ENCODE measurements at places on chromosomes 1 and 21.

DNA sequence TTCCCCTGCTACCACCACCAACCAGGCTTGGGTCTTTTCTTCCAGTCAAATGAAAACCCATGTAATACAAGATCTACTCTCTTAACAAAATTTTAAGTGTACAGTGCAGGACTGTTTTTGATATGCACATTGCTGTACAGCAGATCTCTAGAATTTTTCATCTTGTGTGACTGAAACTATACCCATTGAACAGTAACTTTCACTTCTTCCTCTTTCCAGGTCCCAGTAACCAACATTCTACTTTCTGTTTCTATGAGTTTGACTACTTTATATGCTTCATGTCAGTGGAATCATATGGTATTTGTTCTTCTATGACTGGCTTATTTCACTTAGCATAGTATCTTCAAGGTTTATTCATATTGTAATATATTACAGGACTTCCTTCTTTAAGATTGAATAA lies 45.3 kb upstream of the PLPPR4 start:
- no peak for DNase-seq

GRCh38 chr1:117371441-117372151 lies 4.3 kb downstream of the MAN1A2 start:
- DNase-seq = no peak

DNA sequence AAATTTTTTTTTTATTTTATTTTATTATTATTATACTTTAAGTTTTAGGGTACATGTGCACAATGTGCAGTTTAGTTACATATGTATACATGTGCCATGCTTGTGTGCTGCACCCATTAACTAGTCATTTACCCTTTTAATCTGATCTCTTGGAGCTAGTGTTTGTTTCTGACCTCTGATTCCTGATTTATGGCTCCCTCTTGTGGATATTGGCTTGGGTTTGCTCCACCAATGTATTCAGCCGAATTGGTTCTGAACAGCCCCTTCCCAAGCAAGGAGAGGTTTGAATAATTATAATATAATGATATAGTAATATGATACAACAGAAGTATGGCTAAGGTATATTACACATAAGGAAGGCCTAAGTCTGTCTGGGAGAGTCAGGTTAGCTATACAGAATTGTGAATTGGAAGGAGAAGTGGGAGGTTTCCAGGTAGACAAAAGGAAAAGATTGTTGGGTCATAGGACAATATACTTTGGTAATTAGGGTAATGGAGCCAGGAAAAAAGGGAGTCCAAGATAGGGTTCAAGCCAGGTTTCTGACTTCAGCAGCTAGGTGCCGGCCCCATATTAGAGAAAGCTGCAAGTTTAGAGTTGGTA lies 53.1 kb upstream of the HMCN1 start:
- DNase-seq = peak; percentile 18

DNA sequence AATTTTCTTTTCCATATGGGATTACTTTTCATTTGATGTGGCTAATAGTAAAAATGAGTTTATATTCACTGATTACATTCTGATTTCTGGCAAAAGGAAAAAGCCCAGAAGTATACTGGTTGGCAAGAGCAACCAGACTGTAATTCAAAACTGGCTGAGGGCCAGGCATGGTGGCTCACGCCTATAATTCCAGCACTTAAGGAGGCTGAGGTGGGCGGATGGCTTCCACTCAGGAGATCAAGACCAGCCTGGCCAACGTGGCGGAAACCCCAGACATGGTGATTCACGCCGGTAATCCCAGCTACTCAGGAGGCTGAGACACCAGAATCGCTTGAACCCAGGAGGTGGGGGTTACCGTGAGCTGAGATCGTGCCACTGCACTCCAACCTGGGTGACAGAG lies 14.5 kb downstream of the SYT11 start:
- no peak for DNase-seq

DNA sequence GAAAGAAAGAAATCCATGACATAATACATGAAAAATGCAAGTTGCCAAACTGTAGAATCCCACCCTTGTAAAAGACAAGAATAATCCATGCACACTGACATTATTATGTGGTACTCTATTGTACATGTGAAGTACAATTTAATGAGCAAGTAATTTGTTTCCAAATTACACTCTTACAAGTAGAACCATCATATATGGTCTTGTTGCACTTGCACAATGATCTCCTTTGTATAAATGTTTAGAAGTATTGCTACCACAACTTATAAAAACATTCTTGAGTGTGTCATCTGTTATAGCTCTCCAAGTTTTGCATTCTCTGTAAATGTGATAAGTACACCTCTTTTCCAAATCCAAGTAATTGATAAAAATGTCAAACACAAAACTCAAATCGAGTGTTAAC lies 29.1 kb upstream of the ZNF281 start:
- no peak for DNase-seq

Measured in lower leg skin (tissue), 4 donors.